IPS DF 19.7 (cell line): ENCODE measurements at places on chromosomes 7 and 10.

- no peak for DNase-seq
Observed at GRCh38 chr7:35359423-35359822, 105.5 kb upstream of the TBX20 start.

DNA sequence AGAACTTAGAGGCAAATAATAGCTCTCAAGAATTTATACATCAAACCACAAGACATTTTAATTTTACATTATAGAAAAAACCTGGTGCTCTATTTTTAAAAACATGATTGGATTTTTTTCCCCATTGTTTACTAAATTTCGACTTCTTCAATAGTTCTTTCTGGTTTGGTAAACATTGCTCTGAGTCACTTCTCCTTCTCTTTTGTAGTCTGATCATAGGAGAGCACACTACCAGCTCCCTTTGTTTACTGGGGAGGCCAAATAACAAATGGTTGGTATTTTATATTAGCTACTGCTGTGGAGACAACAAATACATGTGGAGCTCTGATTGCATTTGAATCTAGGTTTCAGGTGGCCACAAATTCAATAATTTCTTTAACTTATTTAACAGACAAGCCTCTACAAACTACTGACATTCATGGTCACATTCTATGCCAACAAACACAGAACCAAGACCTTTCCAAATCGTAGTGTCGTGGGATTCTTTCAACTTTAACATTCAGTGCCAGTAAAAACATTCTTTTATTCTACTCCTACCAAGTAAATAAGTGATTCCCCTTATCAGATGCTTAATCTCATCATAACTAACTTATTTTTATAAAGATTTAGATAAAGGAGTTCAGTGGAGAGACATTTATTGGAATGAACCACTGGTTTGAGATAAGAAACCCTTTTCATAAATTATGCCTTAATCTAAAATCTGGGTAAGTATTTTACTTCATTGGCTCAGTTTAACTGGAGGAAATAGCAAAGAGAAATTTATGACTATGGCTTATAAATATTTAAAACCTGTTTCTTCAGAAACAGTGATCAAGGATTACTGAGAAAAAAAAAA, 17.7 kb upstream of the FXYD4 start:
- DNase-seq = no peak

DNA sequence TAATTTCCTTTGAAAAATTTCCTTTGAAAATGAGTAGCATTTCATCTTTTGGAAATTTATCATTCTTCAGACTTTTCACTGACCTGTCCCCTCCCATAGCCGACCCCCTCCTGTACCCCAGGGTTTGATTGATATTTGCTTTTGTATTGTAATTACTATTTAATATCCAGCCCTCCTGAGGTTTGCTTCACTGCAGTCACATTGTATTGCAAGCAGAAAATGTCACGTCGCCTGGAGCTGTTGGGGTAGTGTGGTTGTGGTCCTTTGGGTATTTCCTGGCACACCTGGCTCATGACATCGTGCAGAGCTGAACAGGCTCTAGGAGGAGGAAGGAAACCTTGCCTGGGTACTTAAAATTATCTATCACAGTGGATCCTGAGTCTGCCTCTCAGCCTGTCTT, 116.1 kb downstream of the INSYN2A start:
- DNase-seq = no peak

- no peak for DNase-seq
Observed at GRCh38 chr7:46559194-46559832, 638.2 kb upstream of the IGFBP3 start.

GRCh38 chr7:15747301-15747700, 60.8 kb upstream of the MEOX2 start:
- no peak for DNase-seq

- no peak for DNase-seq
Observed at GRCh38 chr10:11149807-11150141, 132.1 kb downstream of the CELF2 start.

DNA sequence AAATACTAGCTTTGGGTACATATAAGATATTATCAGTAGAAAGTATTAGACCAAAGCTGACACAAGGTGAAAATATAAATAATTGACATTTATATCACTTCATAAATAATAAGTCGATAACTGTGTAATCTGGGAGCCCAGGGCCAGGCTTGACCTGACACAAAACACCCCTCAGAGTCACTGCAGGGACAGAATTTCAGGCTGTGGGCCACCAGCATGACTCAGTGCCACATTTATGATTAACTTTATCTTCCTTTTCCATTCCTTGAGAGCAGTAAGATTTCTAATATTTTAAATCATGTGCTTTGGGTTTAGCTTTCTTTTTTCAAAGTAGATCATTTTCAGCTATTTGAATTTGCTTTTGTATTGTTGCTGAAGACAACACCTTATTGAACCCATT, 102.9 kb upstream of the NFE2L3 start:
- no peak for DNase-seq

DNA sequence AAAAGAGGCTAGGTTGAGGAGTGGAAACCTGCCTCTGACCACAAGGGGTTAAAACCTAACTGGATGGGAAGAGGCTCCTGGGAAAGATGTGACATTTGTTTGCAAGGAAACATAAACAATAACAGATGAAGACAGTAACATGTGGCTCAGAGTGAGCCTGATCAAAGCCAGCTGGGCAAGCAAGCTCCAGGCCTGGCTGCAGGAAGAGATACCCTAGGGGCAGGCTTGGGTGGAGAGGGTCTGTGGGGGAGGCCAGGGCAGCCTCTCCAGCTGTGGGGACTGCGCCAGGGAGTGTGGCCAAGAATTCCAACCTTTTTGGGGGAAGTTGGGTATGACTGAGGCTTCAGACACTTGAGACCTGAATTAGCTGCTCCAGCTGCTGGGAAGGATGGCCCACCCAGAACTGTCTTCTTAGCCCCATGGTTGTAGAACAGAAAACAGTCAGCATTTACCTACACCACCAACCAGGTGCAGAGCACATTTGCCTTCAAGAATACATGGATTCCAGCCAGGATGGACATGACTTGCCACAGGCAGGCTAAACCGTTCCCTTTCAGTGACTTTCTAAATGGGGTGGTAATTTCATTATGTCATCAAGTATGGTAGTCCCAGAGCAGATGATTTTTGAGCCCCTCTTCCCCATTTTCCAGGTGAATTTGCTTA, 10.4 kb upstream of the FAM170B start:
- no peak for DNase-seq

DNA sequence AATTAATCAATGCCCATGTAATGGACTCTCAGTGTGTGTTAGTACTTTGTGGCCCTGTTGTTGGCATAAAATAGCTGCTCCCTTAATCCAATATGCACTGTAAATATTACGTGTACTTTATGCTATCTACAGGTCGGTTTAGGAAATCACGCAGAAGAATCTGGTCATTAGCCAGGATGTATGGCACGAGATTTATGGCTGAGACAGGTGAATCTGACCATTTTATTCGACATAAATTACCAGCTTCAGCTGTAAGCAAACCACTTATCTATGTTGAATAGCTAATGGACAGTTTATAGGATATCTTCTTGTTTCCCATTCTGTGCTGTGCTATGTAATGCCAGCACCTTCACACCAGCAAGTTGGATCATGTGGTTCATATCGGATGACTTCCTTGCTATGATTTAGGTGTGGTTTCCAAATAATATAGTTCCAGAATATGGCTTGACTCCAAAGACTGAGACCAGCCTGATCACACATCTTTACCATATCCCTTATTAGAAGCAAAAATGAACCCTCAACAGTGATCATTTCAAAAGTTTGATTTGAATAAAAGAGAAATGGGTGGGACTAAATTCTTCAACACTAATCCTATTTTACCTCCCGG, 301.4 kb downstream of the AHR start:
- DNase-seq = no peak

GRCh38 chr10:33295851-33296250, 38.6 kb downstream of the NRP1 start:
- no peak for DNase-seq

DNA sequence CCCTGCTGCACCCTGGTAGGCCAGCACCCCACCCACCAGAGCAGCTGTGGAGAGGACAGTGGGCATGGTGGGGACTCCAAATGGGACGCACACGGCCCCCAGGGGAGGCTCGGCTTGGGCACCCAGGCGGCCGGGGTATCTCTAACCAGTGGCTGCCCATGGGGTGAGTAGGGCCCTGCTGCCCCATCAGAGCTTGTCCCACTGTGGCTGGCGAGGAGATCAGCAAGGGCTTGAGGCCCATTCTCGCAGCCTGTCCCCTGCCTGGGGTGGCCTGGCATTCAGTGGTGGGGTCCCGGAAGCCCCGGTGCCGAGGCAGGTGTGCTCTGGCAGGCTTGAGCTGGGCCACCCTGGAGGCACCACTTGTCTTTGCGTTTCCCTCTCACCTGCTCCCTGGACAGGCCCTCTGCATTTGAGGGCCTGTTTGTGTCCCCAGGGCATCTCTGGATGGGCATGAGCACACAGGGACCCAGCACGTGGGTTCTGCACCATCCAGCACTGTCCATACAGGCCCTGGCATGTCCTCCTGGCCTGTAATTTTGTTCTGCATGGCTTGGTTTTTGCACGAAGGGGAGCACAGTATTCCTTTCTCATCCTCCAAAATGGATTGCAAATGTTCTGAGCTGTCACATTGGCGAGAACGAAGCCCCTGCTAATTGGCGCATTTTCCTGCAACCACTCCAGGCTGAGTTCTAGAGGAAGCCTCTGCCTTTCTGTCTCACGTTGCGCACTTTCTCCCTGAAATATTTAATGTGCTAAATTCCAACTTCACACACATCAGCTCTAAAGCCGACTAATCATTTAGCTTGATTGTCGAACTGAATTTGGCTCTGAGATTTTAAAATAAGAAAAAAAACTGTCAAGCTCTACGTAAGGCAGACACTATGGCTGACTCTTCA, 27.2 kb downstream of the PWWP2B start:
- no peak for DNase-seq

GRCh38 chr7:28539289-28539981, 127.1 kb downstream of the CREB5 start:
- DNase-seq = no peak

DNA sequence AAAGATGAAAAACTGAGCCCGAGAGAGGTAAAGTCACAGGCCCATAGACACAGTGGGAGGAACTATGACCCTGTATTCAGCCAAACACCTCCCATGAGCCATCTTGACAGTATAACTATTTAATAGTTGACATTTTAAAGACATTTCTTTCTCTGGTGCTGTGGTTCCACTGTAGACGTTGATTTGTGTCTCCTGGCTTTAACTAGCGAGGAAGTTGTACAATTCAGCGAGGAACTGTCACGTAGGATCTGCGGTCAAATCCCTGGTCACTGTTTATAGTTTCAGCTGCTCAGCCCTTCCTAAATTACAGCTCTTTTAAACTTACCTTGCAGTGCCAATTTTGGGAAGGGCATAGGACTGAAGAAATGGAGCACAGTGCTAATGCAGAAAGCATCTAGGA, 7.1 kb upstream of the CELF2 start:
- DNase-seq = no peak

DNA sequence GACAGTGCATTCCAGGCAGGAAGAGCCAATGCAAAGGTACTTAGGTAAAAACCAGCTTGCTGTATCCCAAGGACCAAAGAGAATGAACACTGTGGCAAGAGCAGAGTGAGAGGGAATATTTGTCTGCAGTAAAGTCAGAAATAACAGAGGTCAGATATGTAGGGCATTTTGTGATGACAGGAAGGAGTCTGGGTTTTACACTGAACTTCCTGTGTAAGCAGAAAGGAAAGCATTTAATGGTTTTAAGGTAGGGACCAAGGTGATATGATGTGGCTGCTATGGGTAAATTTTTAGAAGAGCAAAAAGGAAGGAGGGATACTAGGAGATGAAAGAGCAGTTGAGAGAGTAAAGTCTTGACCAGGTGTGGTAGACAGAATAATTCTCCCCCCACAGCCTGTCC, 10.1 kb downstream of the ABCB1 start:
- DNase-seq = no peak

GRCh38 chr10:667096-667495, 22.4 kb downstream of the DIP2C start:
- DNase-seq = no peak

- no peak for DNase-seq
Observed at GRCh38 chr7:43647339-43647672, 64.4 kb downstream of the STK17A start.

DNA sequence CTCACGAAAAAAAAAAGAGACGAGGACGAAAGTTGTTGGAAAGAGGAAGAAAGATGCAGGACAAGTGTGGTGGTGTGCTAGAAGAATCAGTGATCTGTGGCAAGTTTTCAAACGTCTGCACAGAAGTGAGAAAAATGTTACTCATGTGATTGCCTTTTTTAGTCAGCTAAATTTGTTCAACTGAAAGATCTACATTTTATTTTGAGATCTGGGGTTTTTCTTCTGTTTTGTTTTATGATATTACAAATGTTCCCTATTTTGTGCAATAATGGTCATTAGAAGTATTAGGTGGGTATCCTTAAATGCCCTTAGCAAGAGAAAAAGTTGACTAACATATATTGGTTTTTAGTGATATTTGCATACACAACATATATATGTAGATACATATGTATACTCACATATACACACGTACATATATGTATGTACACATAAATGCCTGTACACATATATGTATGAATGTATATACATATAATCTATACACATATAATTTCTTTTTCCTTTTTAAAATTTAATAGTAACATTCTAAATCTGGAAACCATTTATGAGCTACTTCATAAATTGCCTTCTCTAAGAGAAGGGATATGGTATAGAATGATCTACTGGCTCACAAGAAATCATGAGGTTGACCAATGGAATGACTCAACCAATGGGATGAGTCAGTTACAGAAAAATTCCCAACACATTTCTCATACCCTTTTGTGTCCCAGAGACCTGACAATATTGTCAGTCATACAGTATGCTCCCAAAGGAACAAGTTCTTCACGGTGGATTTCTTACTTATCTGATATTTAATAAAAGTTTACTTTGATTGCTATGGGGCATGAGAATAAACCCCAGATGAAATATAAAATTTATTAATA, 38.4 kb downstream of the SLC39A12 start:
- DNase-seq = no peak

- DNase-seq = no peak
Observed at GRCh38 chr7:119562839-119563238, 710.1 kb upstream of the KCND2 start.

DNA sequence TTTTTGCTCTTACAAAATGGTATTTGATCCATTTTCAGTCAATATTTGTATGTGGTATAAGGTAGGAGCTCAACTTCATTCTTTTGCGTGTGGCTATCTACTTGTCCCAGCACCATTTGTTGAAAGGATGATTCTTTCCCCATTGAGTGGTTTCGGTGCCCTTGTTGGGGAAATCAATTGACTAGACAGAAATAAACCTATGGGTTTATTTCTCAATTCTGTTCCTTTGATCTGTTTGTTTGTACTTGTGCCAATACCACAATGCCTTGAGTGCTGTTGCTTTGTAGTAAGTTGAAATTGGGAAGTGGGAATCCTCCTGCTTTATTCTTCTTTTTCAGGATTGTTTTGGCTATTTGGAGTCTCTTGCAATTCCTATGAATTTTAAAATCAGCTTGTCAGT, 41.0 kb downstream of the SNX10 start:
- DNase-seq = no peak

- DNase-seq = no peak
Observed at GRCh38 chr10:117170244-117170643, 27.0 kb upstream of the KCNK18 start.

DNA sequence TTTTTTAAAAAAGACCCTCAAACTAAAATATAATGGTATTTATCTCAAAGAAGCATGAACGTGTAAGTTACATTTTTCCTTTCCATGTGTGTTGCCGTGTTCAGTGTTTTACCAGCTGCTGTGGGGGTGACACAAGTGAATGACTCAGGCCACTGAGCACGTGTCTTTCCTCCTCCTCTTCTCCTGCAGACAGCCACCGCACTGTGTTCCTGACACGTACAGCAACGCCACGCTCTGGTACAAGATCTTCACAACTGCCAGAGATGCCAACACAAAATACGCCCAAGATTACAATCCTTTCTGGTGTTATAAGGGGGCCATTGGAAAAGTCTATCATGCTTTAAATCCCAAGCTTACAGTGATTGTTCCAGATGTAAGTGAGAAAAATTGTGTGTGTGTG, 29.7 kb downstream of the TMEM248 start:
- no peak for DNase-seq
